ENCODE measurements at places on chromosomes 5 and 9.

DNA sequence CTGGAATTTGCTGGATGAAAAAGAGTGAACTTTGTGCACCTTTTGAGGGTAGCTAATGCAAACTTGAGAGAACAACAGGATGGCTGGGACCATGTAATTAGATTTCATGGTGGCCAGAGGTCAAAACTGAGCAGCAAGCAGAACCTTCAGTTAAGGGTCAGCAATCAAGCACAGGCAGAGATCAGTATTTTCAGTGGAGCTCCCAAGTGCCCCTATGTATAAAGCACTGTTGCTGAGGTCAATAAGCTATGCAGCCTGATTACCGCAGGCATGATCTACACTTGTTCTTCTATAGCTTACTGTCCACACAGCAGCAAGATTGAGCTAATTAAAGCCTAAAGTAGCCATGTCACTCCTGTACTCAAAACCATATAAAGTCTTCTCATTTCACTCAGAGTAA lies 62.1 kb upstream of the TMC1 start:
- no peak for DNase-seq

DNA sequence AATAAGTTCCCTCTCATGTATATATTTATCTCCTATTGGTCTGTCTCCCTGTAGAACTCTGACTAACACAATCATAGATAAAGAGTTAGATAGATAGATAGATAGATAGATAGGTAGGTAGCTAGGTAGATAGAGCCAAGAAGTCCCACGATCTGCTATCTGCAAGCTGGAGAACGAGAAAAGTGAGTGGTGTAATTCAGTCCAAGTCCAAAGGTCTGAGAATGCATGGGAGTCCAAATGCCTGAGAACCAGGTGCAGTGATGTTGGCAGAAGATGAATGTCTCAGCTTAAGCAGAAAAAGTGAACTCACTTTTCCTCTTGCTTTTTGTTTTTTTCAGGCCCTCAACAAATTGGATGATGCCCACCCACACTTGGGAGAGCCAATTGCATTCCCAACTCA lies 37.7 kb upstream of the ZFR start:
- DNase-seq = no peak

GRCh38 chr9:1154739-1155138 lies 104.6 kb downstream of the DMRT2 start:
- no peak for DNase-seq

GRCh38 chr5:67092535-67092934 lies 104.1 kb downstream of the CD180 start:
- DNase-seq = peak; percentile 6

Measured in putamen (tissue), 1 donor.